Stimulated activated CD4-positive, alpha-beta T cell treated with anti-CD3 and anti-CD28 coated beads, Interleukin-15, amount 100 ng/mL, for 24 hours (primary cell): ENCODE measurements at places on chromosomes 4 and X.

- no peak for DNase-seq
Observed at GRCh38 chr4:4842476-4843441, 16.7 kb upstream of the MSX1 start.

DNA sequence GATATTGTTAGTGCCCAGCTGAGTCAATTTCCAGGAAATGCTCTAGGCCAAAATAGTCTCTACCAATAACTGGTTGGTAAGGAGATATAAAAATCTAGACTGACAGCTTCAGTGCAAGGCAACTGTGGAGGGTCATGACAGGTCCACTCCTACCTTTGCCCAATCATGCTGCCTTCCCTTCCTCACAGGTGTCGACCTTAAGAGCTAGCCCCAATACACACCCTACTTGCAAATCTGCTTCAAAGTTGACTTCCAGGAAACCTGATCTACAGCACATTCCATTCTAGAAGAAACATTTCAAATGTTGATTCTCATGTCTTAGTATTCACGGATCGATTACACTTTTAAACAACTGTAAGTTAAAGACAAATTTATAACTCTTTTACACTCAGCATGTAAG, 1455.5 kb downstream of the TECRL start:
- DNase-seq: no peak

GRCh38 chrX:25851141-25851540, 287.0 kb upstream of the MAGEB18 start:
- DNase-seq: no peak

- no peak for DNase-seq
Observed at GRCh38 chr4:168421055-168421454, 59.2 kb downstream of the DDX60L start.

DNA sequence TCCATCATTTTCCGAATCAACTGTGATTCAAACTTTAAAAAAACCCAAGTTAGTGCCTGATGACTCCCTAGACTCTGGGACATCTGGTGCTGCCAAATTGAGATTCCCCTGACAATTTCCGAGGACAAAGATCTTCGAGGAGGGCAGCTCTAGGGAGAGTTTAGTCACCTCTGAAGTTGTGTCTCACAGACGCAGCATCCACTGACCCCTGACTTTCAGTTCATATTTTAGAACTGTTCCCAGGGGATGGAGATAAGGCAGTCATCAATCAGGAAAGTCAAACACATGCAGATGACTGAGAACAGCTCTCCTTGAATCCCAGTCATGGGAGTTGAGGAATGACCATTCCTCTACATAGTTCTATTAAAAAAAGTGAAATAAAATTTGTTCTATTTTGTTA, 643.9 kb downstream of the TRIML1 start:
- DNase-seq: no peak

GRCh38 chr4:148004228-148004857, 272.5 kb downstream of the ARHGAP10 start:
- peak; percentile 18 for DNase-seq

DNA sequence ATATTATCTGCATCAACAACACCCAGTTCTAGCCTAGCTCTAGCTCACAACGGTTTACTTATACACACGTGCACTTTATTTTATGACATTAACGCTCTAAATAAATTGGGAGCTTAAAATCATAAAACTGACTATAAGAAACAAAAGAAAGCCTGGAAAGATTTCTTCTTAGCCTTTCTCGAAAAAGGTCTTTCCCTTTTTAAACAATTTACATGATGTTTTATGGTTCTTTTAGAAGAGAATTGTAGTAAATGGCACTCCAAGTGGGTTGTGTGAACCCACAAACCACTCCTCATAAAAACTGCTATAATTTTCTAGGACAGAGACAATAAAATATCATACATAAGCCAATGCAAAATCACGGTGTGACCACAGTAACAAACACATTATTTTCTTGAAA, 23.1 kb downstream of the STX18 start:
- DNase-seq: no peak

DNA sequence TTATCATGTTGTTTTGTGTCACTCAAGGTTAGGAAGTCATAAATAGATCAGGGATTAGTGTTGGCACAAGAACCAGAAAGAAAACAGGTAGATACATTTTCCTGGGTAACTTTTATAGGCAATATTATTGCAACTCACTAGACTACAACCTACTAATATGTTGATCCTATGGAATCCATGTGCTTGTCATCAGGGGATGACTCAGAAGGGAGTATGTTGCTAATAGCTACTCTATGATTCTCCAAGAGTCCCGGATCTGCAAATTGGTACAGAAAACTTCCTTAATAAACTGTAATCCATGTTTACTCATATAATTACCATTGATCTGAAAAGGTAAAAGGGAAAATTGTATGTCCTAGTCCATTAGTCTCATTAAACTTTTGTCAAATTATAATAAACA, 11.7 kb upstream of the GNRHR start:
- DNase-seq: no peak

GRCh38 chrX:43589735-43590134, 66.4 kb upstream of the MAOA start:
- DNase-seq: no peak

DNA sequence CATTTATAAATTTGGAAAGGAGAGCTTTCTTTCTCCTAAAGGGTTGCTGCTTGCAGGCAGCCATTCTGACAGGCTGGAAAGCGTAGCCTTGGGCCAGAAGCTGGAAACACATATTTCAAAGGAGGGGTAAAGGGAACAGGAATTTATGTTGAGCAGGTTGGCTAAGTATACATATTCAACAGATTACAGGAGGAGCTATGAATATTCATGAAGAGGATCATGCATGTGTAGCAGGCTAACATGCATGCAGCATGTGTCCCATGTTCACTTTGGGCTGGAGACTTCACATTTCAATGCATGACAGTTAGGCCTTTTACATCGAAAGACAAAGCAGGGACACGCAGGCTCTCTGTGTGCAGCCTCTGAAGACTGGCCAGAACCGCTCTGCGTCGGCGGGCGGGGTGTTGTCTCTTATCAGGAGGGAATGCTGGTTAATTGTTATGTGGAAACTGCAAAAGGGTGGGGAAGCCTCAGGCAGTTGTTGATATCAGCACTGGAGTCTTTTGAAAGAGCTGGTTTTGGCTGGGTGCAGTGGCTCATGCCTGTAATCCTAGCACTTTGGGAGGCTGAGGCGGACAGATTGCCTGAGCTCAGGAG, 31.5 kb downstream of the CASP3 start:
- DNase-seq: no peak

DNA sequence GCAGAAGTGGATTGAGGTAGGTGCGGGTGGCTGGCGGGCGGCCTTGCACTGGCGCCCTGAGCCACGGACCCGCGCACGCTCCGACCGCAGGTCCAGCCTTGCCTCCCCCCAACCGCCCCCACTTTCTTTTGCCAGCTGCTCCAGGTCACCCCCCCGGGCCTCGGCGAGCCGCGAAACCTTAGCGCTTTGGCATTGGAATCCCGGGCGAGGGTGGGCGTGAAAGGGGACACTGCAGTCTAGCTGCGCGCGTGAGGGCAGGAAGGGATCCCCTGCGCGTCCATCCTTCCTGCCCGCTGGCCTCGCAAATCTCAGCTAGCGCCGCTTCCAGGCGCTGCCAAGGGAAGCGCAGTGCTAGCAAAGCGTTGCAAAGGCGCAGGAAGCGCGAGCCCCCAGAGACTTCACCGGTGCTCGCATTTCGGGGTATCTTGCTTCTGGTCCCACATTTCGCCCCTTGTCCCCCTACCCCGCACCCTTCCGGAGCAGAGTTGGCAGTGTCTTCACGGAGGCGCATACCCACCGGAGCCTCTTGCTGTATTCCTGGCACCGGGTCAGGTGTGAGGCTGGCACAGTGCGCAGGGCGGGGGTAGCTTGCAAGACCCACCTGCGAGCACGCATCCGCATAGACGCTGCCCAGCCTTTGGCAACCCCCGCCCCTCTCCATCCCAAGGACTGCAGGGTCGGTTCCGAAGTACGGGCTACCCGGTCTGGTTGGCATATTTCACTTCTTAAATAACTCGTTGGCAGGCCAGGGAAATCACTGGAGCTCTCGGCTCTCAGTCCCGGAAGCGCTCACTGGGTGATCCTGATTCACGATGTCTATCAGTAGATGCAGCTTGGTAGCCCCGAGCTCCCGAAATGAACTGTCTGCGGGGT, 104.4 kb downstream of the UCHL1 start:
- peak; percentile 3 for DNase-seq

DNA sequence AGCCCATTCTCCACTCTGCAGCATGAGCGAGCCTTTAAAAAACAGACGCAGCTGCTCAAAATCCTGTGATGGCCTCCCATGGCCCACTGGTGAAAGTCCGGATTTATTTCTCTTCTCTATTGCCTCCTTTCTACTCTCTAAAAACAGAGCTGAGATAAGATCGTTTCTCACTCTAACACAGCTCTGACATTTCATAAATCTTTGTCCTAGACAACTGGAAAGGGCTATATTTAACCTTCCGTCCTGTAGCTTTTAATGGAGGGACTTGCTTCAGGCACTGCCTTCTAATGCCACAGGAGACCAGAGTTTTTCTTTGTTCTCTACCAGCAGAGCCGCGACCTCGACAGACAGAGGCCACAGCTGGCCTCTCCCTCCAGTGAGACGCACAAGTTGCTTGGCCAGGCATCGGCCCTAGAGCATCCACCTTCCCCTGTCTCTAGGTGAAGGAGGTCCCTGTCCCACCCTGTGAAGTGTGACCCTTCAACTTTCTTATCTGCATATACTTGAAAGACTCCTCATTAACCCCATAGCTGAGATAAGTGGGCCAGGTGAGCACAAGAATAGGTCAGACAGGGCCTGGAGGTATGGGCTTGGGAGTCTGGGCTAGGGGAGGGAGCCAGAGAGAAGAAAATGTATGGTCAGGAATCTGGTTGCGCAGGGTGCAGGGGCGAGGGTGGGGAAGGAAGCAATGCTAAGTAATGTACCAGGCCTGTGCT, 50.0 kb downstream of the RTL5 start:
- no peak for DNase-seq

- DNase-seq: no peak
Observed at GRCh38 chr4:43607400-43607799, 714.9 kb downstream of the GRXCR1 start.

DNA sequence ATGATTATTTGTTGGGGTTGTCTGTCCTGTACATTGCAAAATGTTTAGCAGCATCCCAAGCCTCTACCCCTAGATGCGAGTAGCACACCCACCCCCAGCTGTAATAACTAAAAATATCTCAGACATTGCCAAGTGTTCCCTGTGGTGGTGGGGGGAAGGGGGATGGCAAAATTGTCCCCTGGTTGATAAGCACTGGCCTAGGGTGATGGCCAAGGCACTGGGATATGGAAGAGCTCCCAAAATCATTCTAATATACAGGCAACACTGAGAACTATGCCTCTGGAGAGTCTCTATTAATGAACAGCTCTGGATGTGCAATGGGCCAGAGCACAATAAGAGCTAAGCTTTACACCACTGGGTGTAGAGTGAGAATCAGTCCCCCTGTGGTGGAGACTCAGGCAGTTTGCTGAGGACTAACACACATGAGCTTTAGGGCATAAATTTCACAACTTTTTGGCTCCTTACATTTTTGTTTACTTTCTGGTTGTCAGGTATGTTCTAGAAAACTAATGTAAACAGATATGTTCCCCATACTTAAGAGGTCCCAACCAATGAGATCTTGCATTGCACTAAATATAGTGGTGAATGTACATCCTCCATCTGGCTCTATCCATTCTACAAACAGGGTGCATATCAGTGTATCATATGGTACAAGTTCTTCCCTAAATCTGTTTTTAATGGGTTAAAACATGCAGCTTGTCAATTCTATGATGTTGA, 34.5 kb downstream of the EDNRA start:
- DNase-seq: no peak

DNA sequence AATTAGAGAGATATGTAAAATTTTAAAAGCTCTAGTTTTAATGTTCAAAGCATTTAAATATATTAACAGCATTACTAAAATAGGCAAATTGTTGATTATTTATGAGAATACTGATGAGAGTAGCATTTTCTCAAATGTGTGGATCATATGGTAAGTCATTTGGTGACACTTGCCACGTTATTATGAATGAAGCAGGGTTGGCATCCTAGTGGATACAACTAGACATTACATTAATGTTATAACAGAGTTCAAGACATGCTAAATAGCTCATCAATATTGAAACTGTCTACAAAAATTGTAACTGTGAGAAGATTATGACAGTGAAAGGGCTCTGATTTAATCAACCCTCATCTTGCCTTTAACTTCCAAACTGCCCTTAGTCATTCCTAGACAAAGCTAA, 171.1 kb downstream of the PDGFC start:
- no peak for DNase-seq

DNA sequence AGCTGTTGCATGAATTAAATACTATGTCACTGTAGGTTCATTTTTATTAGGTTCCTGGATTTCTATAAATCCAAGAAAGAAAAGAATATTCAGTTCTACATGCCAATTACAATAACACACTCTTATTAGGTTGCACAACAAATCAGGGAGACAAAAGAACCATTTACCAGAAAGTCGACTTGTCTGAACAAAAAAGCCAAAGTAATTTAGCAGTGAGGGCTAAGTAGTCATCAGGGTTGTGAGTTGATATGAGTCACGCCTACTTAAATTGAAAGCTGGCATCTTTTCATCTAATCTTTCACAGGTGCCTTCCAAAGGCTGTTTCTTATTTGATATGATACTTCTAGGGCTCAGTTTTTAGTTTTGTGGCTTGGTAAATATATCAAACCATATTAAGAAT, 25.4 kb upstream of the GNRHR start:
- DNase-seq: no peak

DNA sequence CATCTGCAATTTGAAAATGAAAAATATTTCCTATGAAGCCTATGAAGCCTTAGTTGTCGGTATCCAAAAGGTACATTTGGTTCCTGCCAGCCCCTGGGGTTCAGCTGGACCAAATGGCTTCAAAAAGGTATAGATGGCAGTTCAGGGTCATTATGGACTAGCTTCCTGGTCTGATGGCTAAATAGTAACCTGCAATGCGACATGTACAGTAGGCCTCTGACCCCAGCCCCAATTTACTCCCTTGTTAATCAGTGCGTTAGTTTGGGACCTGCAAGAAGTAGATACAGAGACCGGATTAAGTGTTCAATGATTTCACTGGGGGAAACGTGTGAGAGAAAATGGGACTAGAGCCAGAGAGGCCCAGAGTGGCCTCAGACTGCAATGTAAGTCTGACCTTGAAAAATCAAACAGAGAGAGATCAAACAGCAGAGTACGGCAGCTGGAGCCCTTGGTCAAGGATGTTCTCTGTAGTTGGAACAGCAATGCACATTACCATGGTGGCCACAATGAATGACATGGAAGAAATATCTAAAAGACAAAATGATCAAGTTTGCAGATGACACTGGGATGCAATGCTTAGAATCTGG, 115.0 kb upstream of the MBNL3 start:
- no peak for DNase-seq

DNA sequence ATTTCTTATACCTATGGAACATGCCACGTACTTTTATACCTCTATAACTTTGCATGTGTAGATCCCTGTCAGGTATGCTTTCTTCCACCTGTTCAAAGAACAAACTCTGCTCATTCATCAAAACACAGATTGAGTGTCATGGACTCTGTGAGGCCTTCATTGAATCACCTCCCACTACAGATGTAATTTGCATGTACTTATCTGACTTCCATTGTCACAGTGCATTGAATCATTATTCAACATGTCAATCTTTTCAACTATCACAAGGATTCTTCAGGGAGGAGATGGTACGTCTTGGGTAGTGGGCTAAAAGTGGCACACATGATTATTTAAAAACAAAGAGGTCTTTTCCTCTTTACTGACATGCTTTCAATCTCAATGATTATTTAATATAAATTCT, 24.1 kb downstream of the SPOCK3 start:
- DNase-seq: no peak

GRCh38 chr4:101831816-101832215, 41.3 kb downstream of the BANK1 start:
- no peak for DNase-seq
